Naive thymus-derived CD8-positive, alpha-beta T cell (primary cell): ENCODE measurements at places on chromosomes 3 and 15. TPM values are rescaled to one million over a fixed set of nuclear protein-coding genes. Genes with fewer than 3 reads are reported as not detected.

DNA sequence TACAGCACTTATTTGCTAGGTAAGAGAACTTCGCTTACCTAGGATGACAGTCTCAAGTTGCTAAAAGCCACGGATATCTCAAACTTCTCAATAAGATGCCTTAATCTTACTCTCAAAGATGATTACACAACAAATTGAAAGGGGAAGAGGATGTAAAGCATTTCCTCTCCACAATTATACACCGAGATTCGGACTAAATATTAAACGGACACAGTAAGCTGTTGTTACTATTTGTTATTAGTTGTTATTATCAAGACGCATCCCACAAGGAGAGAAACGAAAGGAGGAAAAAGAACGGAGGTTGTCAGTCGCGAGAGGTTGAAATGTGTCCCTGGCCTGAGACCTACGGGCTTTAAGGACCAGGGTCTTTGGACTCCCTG is 660 bp downstream of the ZNF106 start:
- peaks cover 27% of the 10 kb centered on the region for H3K4me1 ChIP-seq
- H3K27ac ChIP-seq = peak overlapping the region; percentile 98
- no peak for DNase-seq
- peak overlapping the region; percentile 99 for H3K4me3 ChIP-seq
- no peaks in the 10 kb centered on the region for H3K36me3 ChIP-seq

- H3K27ac ChIP-seq = no peak overlapping the region
- peaks cover 4% of the 10 kb centered on the region for H3K27me3 ChIP-seq
- H3K4me1 ChIP-seq = no peaks in the 10 kb centered on the region
- H3K4me3 ChIP-seq = no peak overlapping the region
- H3K36me3 ChIP-seq = no peaks in the 10 kb centered on the region
Measured at GRCh38 chr3:63588895-63589294, 63.6 kb upstream of the SNTN start.

GRCh38 chr15:51814606-51815005 is 14.8 kb upstream of the TMOD3 start:
- peaks cover 22% of the 10 kb centered on the region for H3K36me3 ChIP-seq
- DNase-seq = no peak
- H3K4me3 ChIP-seq = no peak overlapping the region
- no peak overlapping the region for H3K27ac ChIP-seq

- peaks cover 3% of the 10 kb centered on the region for H3K27me3 ChIP-seq
- no peaks in the 10 kb centered on the region for H3K36me3 ChIP-seq
- H3K4me1 ChIP-seq = no peaks in the 10 kb centered on the region
- no peak overlapping the region for H3K27ac ChIP-seq
- no peak for DNase-seq
- no peak overlapping the region for H3K4me3 ChIP-seq
Measured at GRCh38 chr3:57942872-57943283, 65.3 kb upstream of the FLNB start.

DNA sequence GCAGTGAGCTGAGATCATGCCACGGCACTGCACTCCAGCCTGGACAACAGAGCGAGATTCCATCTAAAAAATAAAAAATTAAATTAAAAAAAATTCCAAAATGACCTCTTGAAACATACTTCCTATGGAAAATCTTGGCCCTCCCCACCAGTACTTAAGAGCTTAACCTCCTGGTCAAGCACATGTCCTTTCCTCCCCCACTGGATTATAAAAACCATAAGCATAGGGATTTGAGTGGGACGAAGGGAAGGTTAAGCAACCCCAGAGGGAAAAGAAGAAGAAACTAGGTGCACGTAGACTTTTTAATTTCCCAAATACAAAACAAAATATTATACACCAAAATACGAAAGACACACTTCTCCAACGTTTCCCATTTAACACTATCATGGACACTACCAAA is 25.3 kb downstream of the SLC4A7 start:
- no peaks in the 10 kb centered on the region for H3K27me3 ChIP-seq
- H3K36me3 ChIP-seq = no peaks in the 10 kb centered on the region
- no peak for DNase-seq
- no peak overlapping the region for H3K27ac ChIP-seq

DNA sequence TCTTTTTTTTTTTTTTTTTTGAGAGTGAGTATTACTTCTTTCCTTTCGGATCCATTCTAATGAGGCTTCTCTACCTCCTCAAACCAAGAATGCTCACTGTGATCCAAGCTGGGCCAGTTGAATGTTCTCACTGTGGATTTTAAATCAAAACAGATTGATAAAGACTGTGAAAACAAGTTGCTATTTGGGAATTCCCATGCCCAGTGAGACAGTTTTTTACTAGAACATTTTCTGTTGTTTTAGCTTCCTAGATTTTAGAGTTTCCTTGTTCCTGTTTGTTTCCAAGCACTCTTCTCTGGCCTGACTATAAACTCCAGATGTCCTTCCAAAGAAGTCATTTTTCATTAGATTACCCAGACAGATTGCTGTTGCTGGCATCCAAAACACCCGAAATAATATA is 60.1 kb upstream of the GALNT15 start:
- H3K27me3 ChIP-seq = no peaks in the 10 kb centered on the region
- DNase-seq = no peak
- no peak overlapping the region for H3K27ac ChIP-seq
- H3K36me3 ChIP-seq = no peaks in the 10 kb centered on the region
- no peak overlapping the region for H3K4me3 ChIP-seq
- peaks cover 1% of the 10 kb centered on the region for H3K4me1 ChIP-seq

- no peak overlapping the region for H3K4me3 ChIP-seq
- DNase-seq = no peak
- no peaks in the 10 kb centered on the region for H3K4me1 ChIP-seq
- no peaks in the 10 kb centered on the region for H3K36me3 ChIP-seq
- no peak overlapping the region for H3K27ac ChIP-seq
- peaks cover 2% of the 10 kb centered on the region for H3K27me3 ChIP-seq
Measured at GRCh38 chr3:155989536-155989935, 119.1 kb downstream of the GMPS start.

GRCh38 chr15:71723344-71723743 is 87.0 kb upstream of the NR2E3 start:
- no peaks in the 10 kb centered on the region for H3K4me1 ChIP-seq
- H3K4me3 ChIP-seq = no peak overlapping the region
- DNase-seq = no peak

GRCh38 chr3:171748064-171748924 is 62.0 kb downstream of the PLD1 start:
- no peaks in the 10 kb centered on the region for H3K36me3 ChIP-seq
- no peak overlapping the region for H3K27ac ChIP-seq
- no peaks in the 10 kb centered on the region for H3K4me1 ChIP-seq
- no peak overlapping the region for H3K4me3 ChIP-seq
- DNase-seq = no peak

DNA sequence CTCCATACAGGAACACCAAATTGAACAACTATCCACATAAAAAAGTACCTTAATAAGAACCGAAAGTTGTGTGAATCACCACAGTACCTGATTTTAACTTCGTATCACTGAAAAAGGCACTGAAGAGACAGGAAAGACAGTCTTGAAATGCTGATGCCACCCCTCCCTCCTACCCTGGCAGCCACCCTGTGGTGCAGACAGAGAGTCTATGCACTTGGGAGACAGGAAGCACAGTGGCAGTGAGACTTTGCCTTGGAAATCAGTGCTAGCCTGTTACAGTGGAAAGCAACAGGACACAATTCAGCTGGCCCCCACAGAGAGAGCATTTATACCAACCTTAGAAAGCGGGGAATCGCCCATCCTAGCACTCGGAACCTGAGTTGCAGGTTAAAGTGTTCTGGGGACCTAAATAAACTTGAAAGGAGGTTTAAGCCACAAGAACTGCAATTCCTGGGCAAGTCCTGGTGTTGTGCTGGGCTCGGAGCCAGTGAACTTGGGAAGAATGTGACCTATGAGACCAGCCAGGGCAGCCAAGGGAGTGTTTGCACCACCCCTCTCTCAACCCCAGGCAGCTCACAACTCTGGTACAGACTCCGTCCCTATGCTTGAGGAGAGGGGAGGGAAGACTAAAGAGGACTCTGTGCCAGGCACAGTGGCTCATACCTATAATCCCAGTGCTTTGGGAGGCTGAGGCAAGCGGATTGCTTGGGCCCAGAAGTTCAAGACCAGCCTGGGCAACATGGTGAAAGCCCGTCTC is 240.1 kb downstream of the ISL2 start:
- peaks cover 34% of the 10 kb centered on the region for H3K36me3 ChIP-seq
- H3K27me3 ChIP-seq = no peaks in the 10 kb centered on the region
- peaks cover 16% of the 10 kb centered on the region for H3K4me1 ChIP-seq
- H3K27ac ChIP-seq = no peak overlapping the region

- H3K27me3 ChIP-seq = no peaks in the 10 kb centered on the region
- H3K4me3 ChIP-seq = peak overlapping the region; percentile 91
- peaks cover 2% of the 10 kb centered on the region for H3K36me3 ChIP-seq
- H3K4me1 ChIP-seq = peaks cover 54% of the 10 kb centered on the region
- H3K27ac ChIP-seq = peak overlapping the region; percentile 98
- no peak for DNase-seq
Measured at GRCh38 chr3:108092501-108092900, 1.7 kb upstream of the CD47 start.

- H3K36me3 ChIP-seq = no peaks in the 10 kb centered on the region
- DNase-seq = no peak
- H3K27me3 ChIP-seq = peaks cover 12% of the 10 kb centered on the region
- no peak overlapping the region for H3K27ac ChIP-seq
Measured at GRCh38 chr3:44055951-44056350, 185.7 kb upstream of the TOPAZ1 start.

DNA sequence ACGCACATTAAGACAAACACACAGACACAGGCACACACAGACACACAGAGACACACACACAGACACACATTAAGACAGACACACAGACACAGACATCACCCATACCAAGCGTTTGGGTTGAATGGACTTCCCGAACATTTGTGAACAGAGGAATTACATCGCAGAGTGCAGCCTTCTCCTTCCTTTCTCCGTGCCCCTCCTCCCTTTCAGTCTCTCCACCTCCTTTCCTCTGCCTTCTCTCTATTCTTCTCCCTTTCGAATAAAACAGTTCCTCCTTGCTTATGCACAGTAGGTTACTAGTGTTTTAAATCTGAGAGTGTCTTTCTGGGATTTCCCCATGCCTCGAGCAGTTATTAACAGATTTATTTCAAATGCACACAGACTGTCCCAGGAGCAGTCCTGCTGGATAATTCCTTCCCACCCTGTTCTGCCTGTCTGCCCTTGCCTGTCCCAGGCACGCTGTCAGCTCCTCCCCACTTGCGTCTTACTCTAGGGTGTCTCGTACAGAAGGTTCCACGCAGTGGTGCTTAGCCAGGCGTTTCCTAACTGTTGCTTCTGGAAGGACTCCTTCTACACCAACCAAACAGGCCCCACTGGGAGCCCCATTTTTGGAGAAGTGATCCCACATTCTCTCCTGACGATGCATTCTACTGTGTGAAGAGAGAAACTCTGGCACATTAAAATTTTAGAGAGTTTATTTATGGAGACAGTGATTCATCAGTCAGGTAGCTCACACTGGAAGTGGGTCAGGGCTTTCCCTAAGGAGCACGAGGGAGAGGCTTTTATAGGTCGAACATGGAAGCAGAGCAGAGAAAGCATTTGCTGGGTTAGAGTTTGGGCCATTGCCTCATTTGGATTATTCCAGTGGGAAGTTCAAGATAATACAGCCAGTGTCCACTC is 163.8 kb downstream of the SV2B start:
- no peaks in the 10 kb centered on the region for H3K36me3 ChIP-seq
- H3K4me3 ChIP-seq = no peak overlapping the region
- H3K4me1 ChIP-seq = peaks cover 9% of the 10 kb centered on the region
- H3K27me3 ChIP-seq = peaks cover 36% of the 10 kb centered on the region
- no peak for DNase-seq

DNA sequence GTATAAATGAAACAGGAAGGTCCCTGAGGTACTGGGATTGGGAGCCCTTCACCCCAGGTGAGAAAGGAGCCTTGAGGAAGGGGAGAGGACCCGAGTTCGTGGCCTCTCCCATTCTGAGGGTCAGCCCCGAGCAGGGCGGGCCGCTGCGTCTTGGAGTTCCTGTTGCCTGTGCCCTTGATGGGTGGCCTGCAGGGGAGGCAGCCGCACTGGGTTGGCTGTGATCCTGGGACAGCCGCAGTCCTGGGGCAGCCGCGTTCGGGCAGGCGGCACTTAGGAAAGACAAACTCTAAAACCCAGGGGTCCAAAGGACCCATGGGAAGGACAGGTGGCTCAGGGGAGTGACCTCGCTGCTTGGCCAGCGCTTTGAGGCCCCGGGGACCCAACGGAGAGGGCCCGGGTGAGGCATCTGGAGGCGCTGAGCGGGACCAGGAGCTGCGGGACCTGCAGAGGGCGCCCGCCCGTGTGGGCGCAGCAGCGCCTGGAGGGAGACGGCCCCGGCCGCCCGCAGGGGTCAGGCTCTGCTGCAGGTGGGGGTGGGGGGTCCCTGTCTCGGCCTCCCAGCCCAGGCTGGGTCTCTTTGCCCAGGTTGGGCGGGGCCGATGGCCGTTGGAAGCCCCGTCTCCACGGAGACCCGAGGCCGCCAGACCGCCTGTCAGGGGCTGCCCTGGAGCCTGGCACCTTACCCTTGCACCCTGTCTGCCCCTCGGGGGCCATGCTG is 65.1 kb downstream of the HMCES start:
- H3K36me3 ChIP-seq = no peaks in the 10 kb centered on the region
- H3K27ac ChIP-seq = no peak overlapping the region
- DNase-seq = peak; percentile 36
- H3K4me1 ChIP-seq = peaks cover 8% of the 10 kb centered on the region

DNA sequence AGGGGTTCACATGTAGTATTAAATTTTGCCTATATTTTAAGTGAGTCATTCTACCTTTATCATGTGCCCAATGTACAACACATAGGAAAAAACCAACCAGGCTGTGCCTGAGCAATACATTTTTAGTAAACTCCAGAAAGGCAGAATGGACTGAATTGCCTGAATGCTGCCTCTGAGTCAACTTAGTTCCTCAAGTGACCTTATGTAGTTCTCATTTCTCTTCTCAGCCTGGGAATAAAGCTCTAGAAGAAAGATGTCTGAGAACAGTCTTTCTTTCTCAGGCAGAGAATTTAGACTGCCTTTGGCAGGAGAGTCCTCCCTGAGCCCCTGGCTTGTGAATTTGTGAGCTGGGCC is 13.0 kb downstream of the ST3GAL6 start:
- no peak overlapping the region for H3K4me3 ChIP-seq
- peaks cover 19% of the 10 kb centered on the region for H3K27me3 ChIP-seq
- no peak overlapping the region for H3K27ac ChIP-seq
- H3K36me3 ChIP-seq = no peaks in the 10 kb centered on the region
- DNase-seq = no peak
- no peaks in the 10 kb centered on the region for H3K4me1 ChIP-seq

GRCh38 chr3:60698117-60698516 is 553.1 kb downstream of the FHIT start:
- no peaks in the 10 kb centered on the region for H3K36me3 ChIP-seq
- H3K27me3 ChIP-seq = no peaks in the 10 kb centered on the region
- no peak overlapping the region for H3K27ac ChIP-seq
- no peak for DNase-seq
- H3K4me3 ChIP-seq = no peak overlapping the region

- no peak overlapping the region for H3K4me3 ChIP-seq
- H3K27ac ChIP-seq = no peak overlapping the region
- DNase-seq = no peak
- no peaks in the 10 kb centered on the region for H3K4me1 ChIP-seq
- H3K36me3 ChIP-seq = no peaks in the 10 kb centered on the region
Measured at GRCh38 chr3:105649480-105649879, 219.3 kb downstream of the CBLB start.

GRCh38 chr3:134357914-134358811 is 16.1 kb downstream of the AMOTL2 start:
- H3K36me3 ChIP-seq = no peaks in the 10 kb centered on the region
- no peak for DNase-seq
- peaks cover 9% of the 10 kb centered on the region for H3K27me3 ChIP-seq
- H3K27ac ChIP-seq = no peak overlapping the region
- H3K4me1 ChIP-seq = peaks cover 3% of the 10 kb centered on the region

The SERPINI2 gene
- total RNA-seq = not detected

The PATL2 gene
- total RNA-seq = 69.4 TPM

The MESP2 gene
- not detected for total RNA-seq

The PDCD6IP gene
- total RNA-seq = 211 TPM

The ARPP19 gene
- total RNA-seq = 134 TPM
